ENCODE measurements at places on chromosomes 3 and 15. TPM values are rescaled to one million over a fixed set of nuclear protein-coding genes. Genes with fewer than 3 reads are reported as not detected.

The PAQR5 gene
- total RNA-seq = 7.9 TPM

The DPPA2 gene
- not detected for total RNA-seq

The TM4SF4 gene
- 0.15 TPM for total RNA-seq

The CDCP1 gene
- total RNA-seq = 9.1 TPM

The BCHE gene
- 11.1 TPM for total RNA-seq

The CCK gene
- total RNA-seq = 15.3 TPM

The PHC3 gene
- 32.4 TPM for total RNA-seq

The SERPINI2 gene
- not detected for total RNA-seq

The LXN gene
- total RNA-seq = 160 TPM

The BCL2A1 gene
- 6.5 TPM for total RNA-seq

The PLA2G4E gene
- total RNA-seq = under 0.01 TPM

The ATP8B4 gene
- total RNA-seq = 3.2 TPM

The FBXW12 gene
- 0.15 TPM for total RNA-seq

The PATL2 gene
- total RNA-seq = 1.3 TPM

The TRIM71 gene
- not detected for total RNA-seq

The TICRR gene
- total RNA-seq = 0.33 TPM

The GNB5 gene
- total RNA-seq = 38.1 TPM

The LDHAL6B gene
- not detected for total RNA-seq

The RNF7 gene
- total RNA-seq = 29.1 TPM

The GNL3 gene
- 101 TPM for total RNA-seq

The RASSF1 gene
- total RNA-seq = 43.8 TPM

The FEZF2 gene
- not detected for total RNA-seq

The TMEM108 gene
- not detected for total RNA-seq

The ANKRD63 gene
- not detected for total RNA-seq

The UBR1 gene
- total RNA-seq = 28.9 TPM

The ISLR gene
- 202 TPM for total RNA-seq

The PCNP gene
- 116 TPM for total RNA-seq

The GPR149 gene
- total RNA-seq = not detected

The ADIPOQ gene
- under 0.01 TPM for total RNA-seq

The NGLY1 gene
- total RNA-seq = 28.6 TPM

The GUCA1C gene
- total RNA-seq = not detected

The MORC1 gene
- not detected for total RNA-seq

The PRSS50 gene
- not detected for total RNA-seq

The ARHGEF26 gene
- total RNA-seq = 1.6 TPM

The STAB1 gene
- 1.6 TPM for total RNA-seq

The CPN2 gene
- not detected for total RNA-seq

The ACKR4 gene
- total RNA-seq = 33.6 TPM

The CRYBG3 gene
- total RNA-seq = 42.7 TPM

The CAPN7 gene
- 53.3 TPM for total RNA-seq

The BNC1 gene
- total RNA-seq = 7.9 TPM

The ST8SIA2 gene
- not detected for total RNA-seq

The IRAK2 gene
- total RNA-seq = 5.4 TPM

The SAMMSON gene
- not detected for total RNA-seq

The SLC22A13 gene
- total RNA-seq = 1.2 TPM

The CCDC39 gene
- 0.17 TPM for total RNA-seq

The IMPG2 gene
- 0.33 TPM for total RNA-seq

The HTR3E gene
- not detected for total RNA-seq

The KLHL40 gene
- total RNA-seq = not detected

The NR2E3 gene
- not detected for total RNA-seq

The COL8A1 gene
- total RNA-seq = 45.4 TPM

The UPK1B gene
- not detected for total RNA-seq

The MYO1E gene
- total RNA-seq = 82.2 TPM

The C3orf80 gene
- total RNA-seq = 0.15 TPM

The AHSG gene
- not detected for total RNA-seq

The PPP1R14D gene
- total RNA-seq = not detected

The IGF2BP2 gene
- 36.8 TPM for total RNA-seq

The CNTN3 gene
- total RNA-seq = 1.7 TPM
